Bladder microvascular endothelial cell (primary cell): ENCODE measurements at places on chromosomes 16 and 17. TPM values are rescaled to one million over a fixed set of nuclear protein-coding genes. Genes with fewer than 3 reads are reported as not detected.

Gene TEKT5
- total RNA-seq: not detected in 2 replicates

Gene IRX6
- total RNA-seq: not detected in 2 replicates

Gene SRR
- total RNA-seq: 11.5 and 11.7 TPM in 2 replicates

Gene RDM1
- 0.19 TPM in 1 of 2 replicates, not detected in the other for total RNA-seq

Gene STH
- not detected in 2 replicates for total RNA-seq

Gene LDHD
- total RNA-seq: 0.94 and 0.97 TPM in 2 replicates

Gene ELAC2
- total RNA-seq: 70.9 and 114 TPM in 2 replicates

Gene ST3GAL2
- 32.7 and 59.7 TPM in 2 replicates for total RNA-seq

Gene PPL
- total RNA-seq: 0.81 and 8.4 TPM in 2 replicates

Gene JMJD6
- total RNA-seq: 17.2 and 21.5 TPM in 2 replicates

Gene APOBR
- total RNA-seq: not detected in 2 replicates

Gene FN3K
- total RNA-seq: 3.7 and 10.8 TPM in 2 replicates

Gene STAT3
- total RNA-seq: 79.0 and 145 TPM in 2 replicates

Gene KRTAP9-4
- total RNA-seq: not detected in 2 replicates

Gene KRT20
- total RNA-seq: not detected in 2 replicates

Gene CLEC18A
- total RNA-seq: 0.50 TPM in 1 of 2 replicates, not detected in the other

Gene RNF112
- total RNA-seq: 0.25 TPM in 1 of 2 replicates, not detected in the other

Gene OTOP2
- not detected in 2 replicates for total RNA-seq

Gene ASPSCR1
- total RNA-seq: 16.5 and 25.6 TPM in 2 replicates

Gene KRT33A
- not detected in 2 replicates for total RNA-seq

Gene SLC5A10
- total RNA-seq: under 0.01 TPM in 1 of 2 replicates, not detected in the other

Gene ABCA8
- under 0.01 and 0.25 TPM in 2 replicates for total RNA-seq

Gene CBLN1
- total RNA-seq: not detected in 2 replicates

Gene BAIAP3
- total RNA-seq: 1.0 and 3.7 TPM in 2 replicates

Gene TMIGD1
- total RNA-seq: not detected in 2 replicates

Gene IGF2BP1
- 0.13 and 0.16 TPM in 2 replicates for total RNA-seq

Gene RMI2
- total RNA-seq: 5.3 and 6.8 TPM in 2 replicates

Gene KCNH4
- under 0.01 and 0.19 TPM in 2 replicates for total RNA-seq

Gene RNF166
- 10.5 and 11.9 TPM in 2 replicates for total RNA-seq

Gene GAST
- total RNA-seq: not detected in 2 replicates

Gene KRT25
- total RNA-seq: not detected in 2 replicates

Gene DNASE1L2
- 0.32 and 0.63 TPM in 2 replicates for total RNA-seq
